Globus pallidus (tissue), 1 donor: ENCODE measurements at places on chromosomes 4 and X.

DNA sequence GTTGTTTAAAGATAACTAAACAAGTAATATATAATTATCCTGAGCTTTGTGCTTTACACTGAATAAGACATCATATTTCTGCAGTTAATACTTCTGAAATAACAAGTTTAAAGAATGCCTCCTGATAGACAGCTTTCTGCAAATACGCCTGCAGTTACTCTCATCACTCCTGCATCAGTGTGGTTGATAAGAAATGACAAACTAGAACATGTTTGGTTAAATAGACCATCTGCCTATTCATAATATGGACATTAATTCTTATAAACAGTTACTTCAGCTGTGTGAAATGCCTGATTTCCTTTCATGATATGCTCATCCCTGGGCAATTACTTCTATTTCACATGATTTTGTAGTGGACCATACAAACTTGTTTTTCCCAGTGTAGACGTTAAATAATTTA is 7.0 kb upstream of the TENM3 start:
- no peak for DNase-seq

DNA sequence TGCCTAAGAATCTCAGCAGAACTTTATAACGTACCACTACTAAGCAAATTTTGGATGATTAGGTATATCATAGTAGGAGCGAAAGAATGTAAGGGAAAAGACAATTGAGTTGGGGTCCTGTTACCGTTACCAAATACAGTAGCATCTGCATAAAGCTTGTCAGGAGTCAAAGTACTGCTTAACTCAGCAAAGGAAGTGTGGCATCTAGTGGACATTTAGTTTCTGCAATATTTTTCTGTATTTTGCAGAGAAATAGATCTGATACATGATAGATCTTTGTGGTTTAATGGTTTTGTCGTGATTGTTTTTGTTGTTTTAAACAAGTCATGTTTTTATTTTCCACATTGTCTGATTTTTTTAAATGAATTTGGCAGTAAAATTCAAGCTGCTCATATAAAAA is 81.0 kb upstream of the SMARCAD1 start:
- DNase-seq, result no peak

DNA sequence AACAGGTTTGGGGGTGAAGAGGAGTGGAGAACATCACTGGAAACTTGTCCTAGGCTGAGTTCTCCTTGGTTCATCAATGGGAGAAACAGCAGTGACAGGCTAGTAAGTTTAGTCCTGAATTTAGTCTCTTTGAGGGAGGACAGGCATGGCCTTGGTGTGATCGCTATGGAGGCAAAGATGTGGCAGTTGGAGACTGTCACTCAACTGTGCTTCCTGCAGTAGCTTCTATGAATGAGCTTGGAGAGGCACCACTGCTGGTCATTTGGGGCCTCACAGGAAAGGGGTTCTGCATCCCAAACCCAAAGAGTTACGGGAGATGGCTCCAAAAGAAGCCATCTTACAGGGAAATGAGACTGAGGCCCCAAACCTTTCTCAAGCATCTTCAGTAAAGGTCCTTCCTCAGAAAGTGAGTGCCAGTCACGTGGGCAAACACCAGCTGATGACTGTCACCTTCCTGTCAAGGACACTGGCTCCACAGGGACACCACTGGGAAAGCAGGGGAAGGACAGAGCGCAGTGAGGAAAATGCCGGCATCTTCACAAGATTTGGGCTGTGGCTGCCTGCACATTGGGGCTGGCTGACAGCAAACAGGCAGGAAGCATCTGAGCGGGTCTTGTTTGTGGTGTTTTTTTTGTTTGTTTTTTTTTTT is 7.2 kb downstream of the MRFAP1 start:
- DNase-seq, result no peak

GRCh38 chr4:181685461-181685860 is 557.7 kb upstream of the TENM3 start:
- no peak for DNase-seq
